ENCODE measurements at places on chromosomes 13 and 19.

- DNase-seq: no peak
These were observed 77.5 kb upstream of the MIR17HG start for GRCh38 chr13:91270031-91270430.

DNA sequence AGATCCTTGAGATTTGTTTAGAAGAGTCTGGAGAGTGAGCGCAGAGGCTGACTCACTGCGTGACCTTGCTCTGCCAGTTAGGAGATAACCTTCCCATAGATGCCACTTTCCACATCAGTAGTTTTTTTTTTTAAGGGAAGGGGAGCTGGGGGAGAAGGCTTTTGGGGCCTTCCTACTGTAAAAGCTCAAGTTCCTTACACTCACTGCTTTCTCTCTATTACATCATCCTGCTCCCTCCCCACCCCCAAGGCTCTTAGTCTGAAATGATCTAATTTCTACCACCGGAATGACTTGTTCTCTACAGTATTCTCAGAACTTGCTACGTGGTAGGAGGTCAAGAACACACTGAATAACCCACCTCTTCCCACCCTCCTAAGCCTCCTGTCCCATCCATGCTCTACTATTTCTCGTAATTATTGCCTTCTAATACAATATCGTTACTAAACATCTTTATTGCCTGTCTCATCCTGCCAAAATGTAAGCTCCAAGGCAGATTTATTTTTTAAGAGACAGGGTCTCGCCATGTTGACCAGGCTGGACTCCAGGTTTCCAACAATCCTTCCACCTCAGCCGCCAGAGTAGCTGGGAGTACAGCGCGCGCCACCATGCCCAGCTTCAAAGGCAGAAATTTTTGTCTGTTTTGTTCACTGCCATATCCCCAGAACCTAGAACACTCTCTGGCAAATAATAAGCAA lies 1.2 kb downstream of the LONP1 start:
- DNase-seq: no peak

GRCh38 chr19:38277549-38277948 lies 13.2 kb downstream of the SPINT2 start:
- DNase-seq: no peak

DNA sequence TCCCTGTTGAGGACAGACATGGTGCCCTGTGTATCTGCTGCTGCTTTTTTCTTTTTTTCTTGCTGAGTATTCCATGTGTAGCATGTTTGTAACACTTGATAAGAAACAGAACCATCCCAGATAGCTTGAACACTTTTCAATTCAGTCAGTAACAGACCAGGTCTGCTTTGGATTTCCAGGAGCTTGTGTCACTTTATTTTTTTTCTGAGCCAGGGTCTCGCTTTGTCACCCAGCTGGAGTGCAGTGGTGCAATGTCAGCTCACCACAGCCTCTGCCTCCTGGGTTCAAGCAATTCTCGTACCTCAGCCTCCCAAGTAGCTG lies 43.7 kb downstream of the BBC3 start:
- DNase-seq: no peak

DNA sequence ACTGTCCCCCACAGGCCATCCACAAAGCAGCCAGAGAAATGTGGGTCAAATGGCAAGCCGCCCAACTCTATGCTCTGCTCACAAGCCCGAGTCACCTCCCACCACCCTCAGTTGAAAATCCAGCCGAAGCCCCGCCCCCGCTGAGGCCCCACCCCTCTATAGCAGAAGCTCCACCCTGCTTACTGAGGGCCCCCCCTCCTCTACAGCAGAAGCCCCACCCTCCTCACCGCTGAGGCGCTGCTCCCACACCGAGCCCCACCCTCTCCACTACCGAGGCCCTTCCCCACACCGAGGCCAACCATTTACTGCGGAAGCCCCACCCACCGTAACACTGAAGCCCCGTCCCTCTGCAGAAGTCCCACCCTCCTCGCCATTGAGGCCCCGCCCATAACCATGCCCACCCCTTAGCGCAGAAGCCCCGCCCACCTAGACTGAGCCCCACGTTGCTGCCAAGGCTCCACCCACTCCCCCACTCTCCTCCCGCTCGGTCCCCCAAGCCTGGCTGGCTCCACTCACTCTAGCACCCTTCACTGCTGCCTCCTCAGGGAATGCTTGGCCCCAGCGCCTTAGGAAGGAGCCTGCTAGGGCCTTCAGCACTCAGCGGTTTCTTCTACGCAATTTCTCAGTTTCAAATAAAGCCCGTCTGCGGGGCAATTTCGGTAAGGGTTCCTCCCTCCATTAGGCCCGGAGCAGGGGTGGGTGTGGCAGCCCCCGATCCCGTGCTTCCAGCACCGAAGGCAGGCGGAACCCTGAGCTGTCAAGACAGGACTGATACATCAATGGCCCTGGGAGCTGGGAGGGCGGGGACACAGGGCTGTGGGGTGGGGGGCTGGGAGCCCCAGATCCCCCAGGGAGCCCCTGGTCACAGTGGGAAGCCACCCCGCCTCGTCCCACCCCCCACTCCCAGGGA lies 9.0 kb upstream of the MYDGF start:
- DNase-seq: peak; percentile 6

- DNase-seq: peak; percentile 64
These were observed 29.7 kb downstream of the NAXD start for GRCh38 chr13:110644892-110645521.

GRCh38 chr13:51873837-51874236 lies 12.1 kb downstream of the CCDC70 start:
- DNase-seq: no peak

DNA sequence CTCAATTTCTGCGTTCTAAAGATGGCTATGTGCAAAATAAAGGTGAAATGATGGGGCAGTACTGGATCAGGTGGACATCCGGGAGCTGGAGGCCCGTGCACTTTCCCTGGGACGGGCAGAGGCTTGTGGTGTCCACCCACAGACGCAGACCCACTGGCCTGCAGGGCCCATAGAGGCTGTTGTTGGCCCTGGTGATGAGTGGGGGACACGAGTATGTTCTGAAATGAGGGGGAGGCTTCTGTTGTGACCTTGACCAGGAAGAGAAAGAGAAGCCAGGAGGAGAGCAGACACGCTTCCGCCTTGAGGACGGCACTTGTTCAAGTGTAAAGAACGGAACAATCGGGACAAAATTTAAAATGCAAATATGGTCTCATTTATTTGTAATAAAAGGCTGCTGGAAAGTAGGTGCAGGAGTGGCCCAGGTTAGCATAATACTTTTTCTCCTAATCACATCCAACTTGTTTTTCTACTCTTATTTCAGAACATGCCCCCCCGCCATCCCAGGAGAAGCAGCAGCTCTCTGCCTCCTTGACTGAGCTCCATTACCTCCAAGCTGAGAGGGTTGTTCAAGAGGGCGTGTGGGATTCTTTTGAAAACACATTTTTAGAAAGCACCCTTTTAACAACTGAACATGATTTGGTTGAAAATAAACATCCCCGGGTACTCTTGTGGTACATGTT lies 27.1 kb downstream of the ATP11A start:
- no peak for DNase-seq

- peak; percentile 68 for DNase-seq
These were observed 30.4 kb upstream of the CYP4F8 start for GRCh38 chr19:15584541-15585115.

DNA sequence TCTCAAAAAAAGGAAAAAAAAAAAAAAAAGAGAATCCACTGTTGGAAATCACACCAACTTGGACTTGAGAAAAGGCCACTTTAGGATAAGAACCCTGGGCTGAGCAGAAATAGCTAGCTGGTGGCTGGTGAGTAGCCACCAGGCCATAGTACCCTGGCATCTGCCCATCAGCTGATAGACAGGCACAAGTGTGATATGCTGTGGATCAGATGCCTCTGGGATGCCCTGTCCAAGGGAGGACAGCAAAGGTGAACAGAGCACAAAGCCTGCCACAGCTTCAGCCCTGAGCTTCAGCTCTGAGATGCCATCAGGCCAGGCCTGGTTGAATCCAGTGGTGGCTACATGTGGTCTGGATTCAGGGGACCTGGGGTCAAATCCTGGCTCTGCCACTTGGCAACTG lies 8.7 kb downstream of the SIRT2 start:
- DNase-seq: no peak

- DNase-seq: no peak
These were observed 9.7 kb downstream of the CILP2 start for GRCh38 chr19:19547674-19548336.

GRCh38 chr19:1407528-1408299 lies at the start of gene DAZAP1:
Gene DAZAP1, plus strand, starts transcription at chr19:1407586. Its CDS starts 188 bp downstream, at chr19:1407774.
- no peak for DNase-seq

Measured in CD4-positive, alpha-beta T cell treated with Interferon alpha-2 for 1 hour (primary cell).